Dermis blood vessel endothelial cell (primary cell): ENCODE measurements at places on chromosomes 6 and 20.

DNA sequence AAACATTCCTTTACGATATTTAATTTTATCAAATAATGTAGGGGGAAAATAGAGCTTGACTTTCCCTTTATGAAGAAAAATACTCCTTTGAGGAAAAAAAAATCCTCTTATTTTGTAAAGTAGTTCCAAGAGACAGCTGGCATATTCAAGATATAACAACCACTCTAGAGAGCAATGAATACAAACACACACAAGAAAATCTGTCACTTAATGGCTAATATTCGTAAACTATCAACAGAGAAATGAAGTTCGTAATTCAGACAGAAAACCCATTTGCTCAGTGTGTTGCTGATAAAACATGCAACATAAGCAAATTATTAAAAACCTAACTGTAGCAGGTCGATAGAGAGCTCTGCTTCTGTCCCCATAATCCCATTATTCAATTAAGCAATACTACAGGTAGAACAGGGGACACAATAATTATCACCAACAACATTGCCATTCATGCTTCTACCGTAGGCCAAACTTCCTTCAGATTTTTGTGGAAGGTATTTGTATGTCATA, 714.4 kb upstream of the MARCKS start:
- DNase-seq, result no peak

- DNase-seq, result no peak
Measured at GRCh38 chr6:56289721-56290120, 42.3 kb upstream of the COL21A1 start.

DNA sequence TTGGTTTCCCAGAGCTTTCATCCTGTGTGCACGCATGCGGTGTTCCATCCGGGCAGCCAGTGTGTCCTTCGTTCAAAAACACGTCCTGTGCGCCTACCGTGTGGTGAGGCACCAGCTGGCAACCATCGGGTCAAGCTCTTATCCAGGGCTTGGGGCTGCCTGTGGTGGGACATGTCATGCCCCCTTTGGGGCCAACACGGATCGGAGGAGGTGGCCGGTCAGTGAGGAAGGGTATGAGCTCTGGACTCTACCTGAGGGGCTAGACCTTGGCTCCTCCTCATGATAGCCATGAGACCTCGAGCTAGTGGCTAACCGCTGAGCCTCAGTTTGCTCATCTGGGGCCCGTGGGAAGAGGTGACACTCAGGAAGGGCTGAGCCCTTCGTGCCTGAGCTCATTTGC, 158.5 kb upstream of the PMEPA1 start:
- no peak for DNase-seq

DNA sequence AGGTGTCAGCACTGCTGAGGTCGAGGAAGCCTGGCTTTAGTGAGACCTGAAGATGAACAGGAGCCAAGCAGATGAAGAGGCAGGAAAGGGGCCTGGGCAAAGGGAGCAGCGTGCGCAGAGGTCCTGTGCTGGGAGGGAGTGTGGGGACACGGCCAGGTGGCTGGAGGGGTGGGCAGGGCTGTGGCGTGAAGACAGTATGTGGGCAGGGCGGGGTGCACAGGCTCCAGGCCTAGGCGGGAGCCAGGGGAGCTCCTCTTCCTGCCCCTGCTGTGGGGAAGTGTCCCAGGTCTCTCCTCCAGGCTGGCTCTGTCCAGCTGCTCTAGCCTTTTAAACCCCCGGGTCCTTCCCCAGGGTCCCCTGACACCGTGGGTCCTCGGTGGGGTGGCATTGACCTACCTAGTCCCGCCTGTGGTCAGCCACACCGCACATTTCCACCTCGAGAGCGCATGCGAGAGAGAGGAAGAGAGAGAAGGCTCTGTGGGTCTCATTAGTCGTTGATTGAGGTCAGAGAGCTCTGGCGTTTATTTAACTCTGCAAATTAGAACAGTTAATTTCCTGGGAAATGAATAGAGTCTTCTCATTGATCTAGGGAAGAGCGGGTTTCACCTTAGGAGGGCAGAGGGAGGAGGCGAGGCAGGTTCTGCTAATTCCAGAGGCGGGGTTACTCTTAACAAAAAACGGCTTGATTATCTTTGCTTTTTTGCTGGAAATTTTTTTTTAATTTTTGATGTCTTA, 68.8 kb downstream of the CDH4 start:
- no peak for DNase-seq
